ENCODE measurements at places on chromosomes 1 and 21.

DNA sequence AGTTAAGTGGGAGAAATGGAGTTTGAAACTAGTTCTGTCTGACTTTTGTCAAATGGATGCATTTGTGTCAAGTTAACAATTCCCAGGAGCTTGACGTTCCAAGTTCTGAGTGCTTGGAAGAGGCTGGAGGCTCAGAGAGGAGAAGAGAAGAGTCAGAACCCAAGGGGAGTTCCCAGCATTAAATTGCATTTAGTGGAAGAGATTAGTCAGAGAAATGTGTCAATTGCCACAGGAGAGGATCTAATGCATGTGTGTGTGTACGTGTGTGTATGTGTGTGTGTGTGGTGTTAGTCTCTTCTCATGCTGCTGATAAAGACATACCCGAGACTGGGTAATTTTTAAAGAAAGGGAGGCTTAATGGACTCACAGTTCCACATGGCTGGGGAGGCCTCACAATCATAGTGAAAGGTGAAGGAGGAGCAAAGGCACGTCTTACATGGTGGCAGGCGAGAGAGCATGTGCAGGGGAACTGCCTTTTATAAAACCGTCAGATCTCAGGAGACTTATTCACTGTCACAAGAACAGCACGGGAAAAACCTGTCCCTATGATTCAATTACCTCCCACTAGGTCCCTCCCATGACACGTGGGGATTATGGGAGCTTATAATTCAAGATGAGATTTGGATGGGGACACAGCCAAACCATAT lies 101.5 kb upstream of the TMEM51 start:
- no peak for DNase-seq

DNA sequence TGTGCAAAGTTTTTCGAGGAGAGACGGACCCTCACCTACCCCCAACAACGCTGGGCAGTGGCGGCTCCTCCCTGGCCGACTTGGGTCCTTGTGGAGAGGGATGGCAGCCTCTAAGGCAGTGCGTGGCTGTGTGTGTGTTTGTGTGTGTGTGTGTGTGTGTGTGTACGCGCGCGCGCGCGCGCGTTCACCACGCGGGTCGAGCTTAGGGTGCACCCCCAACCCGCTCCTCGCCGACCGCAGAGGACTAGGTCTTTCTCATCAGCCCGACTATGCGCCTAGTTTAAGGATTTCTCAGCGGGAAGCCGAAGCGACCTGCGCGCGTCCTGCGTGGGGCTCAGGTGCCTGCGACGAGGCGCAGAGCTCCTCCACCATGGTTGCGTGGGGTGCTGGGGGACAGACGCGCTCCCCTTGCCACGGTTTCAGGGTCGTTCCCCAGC lies 940 bp downstream of the SOX13 start:
- DNase-seq = no peak

GRCh38 chr1:173867141-173867752 lies 542 bp downstream of the GAS5 start:
- DNase-seq = peak; percentile 21

DNA sequence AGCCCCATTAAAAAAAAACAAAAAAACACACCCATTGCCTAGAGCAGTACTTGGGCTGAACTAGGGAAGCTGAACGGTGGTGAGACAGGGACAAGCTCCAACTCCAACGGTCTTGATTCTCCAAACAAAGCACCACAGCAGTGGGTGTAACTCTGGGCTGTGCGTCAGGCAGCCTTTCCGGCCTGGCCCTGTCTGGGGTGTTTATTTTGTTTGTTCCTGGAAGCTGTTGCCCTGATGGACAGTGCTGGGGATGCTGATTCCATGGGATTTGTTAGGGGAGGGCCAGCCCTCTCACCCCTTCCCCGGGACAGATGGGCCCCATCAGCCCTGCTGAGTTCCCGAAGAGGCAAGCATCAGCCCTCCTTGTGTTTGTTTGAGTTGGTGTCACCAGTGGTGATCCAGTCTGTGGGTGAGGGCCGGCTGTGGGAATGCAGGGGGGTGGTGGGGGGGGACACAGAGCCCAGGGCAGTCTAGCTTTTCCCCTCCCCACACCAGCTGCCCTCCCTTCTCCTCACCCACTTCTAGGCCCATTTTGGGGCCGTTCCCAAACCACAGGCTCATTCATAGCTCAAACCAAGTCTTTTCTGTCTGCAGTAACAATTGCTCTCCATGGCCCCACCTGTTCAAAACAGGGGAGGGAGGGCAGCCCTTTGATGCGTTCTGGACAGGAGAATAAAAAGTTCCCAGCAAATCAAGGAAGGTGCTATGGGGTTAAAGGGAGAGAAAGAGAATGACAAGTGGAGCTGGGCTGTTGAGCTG lies 4.5 kb downstream of the WNT2B start:
- DNase-seq = no peak

- no peak for DNase-seq
Measured at GRCh38 chr1:167679714-167680113, 42.1 kb upstream of the MPZL1 start.

DNA sequence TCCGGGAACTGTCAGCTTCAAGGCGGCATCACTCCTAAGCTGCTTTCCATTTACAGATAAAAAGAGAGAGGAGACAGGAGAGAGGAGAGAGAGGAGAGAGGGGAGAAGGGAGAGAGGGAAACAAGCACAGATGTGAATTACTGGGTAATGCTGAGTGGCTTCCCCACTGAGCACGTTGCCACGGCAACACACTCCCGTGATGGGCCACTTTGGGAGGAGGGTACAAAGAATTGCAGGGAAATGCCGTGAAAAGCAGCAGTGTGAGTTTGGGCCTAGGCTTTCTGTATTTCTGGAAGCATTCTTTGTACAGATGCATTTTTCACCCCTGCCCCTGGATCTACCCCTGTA lies 128.0 kb upstream of the IRF2BP2 start:
- no peak for DNase-seq

- no peak for DNase-seq
Measured at GRCh38 chr1:15428815-15429435, 9.3 kb upstream of the CTRC start.

GRCh38 chr1:241870336-241870735 lies 22.3 kb downstream of the EXO1 start:
- no peak for DNase-seq

- DNase-seq = no peak
Measured at GRCh38 chr1:171355727-171356126, 41.7 kb downstream of the FMO4 start.

- DNase-seq = no peak
Measured at GRCh38 chr21:45598666-45599065, 44.9 kb upstream of the PCBP3 start.

DNA sequence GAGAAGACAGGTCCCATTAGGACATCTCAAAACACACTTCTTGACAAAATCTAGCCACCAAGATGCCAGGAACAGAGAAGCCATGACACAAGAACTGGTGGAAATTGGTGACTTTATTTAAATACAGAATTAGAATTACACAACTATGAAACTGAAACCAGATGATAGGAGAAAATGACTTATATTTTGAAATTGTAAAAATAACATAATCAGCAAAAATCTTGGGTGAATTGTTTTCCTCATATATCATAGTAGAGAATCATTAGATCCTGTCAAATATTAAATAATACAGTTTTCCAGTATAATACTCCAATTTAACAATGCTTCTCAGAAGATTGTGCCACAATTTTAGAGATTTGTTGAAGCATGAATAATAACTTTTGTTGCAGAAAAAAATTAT lies 81.5 kb upstream of the MROH9 start:
- DNase-seq = no peak

GRCh38 chr21:29117372-29117955 lies 13.0 kb upstream of the MAP3K7CL start:
- no peak for DNase-seq

- DNase-seq = no peak
Measured at GRCh38 chr1:237139732-237140131, 97.7 kb downstream of the RYR2 start.

DNA sequence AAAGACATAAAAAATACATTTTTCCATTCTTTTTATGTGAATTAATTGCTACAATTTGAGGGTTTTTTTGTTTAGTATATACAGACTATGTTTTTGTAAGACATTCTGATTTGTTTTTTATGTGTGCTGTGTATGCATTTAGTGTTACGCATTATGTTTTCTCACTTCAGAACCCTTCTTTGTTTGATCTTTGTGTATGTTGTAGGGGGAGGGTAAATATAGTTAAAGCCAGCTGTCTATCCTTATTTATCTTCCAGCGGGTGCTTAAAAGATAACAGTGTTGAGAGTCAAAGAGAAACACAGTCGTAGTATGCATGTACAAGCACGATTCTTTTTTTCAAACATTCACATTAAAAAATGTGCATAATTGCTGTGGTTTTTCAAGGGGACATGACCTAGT lies 97.5 kb upstream of the KIAA1614 start:
- DNase-seq = no peak

DNA sequence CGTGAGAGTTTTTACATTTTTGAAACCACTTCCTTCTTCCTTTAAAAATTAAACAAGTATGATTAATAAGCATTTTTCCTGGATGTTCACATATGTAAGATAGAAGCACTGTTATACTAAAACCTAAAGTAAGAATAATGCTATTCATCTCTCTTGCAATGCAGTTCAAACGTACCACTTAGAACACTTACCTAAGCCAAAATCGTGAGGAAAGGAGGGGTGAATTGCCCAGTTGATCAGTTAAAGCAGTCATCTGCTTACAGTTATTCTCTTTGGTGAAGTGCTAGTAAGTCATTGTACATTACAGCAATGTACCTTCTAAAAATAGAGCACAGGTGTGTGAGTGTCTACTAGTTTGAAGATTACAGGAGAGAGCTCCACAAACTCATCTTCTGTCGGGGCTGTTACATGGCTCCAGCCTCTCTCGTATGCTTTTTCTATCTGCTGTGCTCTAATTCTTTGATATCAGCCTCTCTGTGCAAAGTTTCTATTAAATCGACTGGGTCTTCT lies 3.4 kb downstream of the NCAM2 start:
- no peak for DNase-seq

DNA sequence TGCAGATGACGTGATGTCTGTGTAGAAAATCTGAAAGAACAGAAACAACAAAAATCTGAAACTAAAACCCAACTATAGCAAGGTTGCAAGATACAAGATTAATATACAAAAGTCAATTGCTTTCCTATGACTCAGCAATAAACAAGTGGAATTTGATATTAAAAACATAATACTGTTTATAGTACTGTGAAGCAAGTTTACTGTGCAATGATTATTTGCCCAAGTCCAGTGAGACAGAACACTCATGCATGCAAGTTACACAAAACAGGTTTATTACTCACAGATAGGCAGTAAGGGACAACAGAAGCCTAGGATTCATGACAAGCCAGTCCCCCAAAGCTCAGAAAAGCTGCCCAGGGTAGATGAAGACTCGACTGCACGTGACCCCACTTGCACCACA lies 62.4 kb upstream of the RAB4A start:
- no peak for DNase-seq

DNA sequence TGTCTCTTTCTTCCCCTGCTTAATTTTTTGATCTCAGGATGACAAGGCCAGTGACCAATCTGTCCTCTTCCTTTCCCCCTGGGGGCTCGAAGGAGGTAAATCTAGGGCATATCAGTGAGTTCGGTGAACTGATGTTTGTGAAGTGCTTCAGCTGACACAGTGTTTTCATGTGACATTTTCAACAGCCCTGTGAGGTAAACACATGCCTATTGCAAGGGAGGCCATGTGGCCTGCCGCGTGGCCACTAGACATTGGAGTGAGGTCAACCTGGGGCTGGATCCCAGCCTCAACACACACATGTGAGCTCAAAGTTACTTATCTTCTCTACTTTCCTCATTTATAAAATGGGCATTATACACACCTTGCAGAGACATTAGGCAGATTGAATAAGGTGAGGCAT lies 126.3 kb downstream of the PLPP3 start:
- DNase-seq = no peak

DNA sequence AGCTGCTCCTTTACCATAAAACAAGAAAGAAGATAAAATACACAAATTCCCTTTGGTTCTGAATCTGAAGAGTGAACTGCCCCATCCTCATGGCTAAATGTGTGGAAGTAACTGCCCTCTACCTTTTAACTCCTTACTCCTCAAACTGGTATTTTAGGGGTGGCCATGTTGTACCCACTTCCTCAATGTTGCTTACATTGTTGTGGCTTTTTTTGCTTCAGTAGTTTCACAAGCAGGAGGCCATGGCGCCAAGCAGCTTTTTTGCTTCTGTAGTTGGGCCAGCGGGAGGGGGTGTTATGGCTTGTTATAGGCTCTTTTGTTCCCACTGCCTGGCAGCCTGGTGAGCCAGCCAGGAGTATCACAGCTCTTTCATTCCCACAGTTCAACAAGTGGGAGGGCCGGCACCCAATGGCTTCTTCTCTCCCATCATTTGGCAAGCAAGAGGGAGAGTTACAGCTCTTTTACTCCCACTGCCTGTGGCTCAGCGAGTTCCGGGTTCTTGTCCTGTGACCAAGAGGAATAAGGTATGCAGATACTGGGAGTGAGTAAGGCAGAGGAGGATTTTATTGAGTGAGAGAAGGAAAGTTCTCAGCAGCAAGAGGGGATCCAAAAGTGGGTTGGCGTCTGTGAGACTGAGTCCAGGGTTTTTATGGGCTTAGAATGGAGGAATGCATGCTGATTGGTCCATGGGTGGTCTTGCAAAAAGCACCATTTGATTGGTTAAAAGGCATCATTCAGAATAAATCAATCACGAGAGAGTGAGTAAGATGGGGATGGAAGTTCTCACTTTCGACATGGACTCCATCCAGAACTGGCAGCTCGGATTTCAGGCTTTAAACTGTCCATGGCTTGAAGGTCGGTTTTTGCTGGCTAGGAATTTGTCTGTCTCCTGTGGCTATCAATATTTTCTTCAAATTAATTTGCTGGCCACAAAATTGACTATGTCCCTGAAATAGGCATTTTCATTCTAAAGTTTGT lies 429.6 kb downstream of the HLX start:
- no peak for DNase-seq

DNA sequence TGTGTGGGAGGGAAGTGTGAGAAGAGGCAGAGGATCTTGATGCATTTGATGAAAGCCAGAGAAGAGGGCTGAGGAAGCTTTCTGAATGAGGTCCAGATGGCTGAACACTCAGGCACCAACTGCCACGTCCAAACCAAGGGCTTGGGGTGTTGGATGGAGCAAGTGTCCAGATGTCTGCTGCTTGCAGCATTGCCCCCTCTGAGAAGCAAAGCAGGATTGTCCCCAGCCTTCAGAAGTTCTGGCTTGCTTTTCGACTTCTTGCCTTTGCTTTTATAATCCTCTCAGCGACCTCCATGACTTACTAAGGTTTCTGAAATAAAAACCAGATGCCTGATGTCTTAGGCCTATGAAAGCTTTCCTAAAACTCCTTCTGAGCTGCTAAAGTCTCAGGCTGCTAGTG lies 182.5 kb downstream of the HUNK start:
- DNase-seq = no peak

GRCh38 chr1:9203511-9203982 lies 31.0 kb upstream of the H6PD start:
- DNase-seq = peak; percentile 44

DNA sequence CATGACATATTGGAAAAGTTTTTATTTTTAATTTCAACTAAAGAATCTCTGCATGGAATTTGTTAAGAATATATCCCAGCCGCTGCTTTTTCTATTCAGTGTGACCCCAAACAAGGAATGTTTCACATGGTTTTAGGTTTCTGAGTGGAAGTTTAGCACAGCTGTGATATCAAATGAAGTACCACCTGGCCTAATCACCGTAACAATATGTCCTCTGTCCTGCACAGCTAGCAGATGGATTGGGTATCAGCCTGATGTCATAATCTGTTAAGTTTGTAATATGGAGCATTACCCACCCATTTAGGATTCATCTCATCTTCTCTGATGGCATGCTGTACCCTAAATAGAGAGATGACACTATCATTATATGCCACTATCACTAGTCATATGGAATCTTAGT lies 963.7 kb upstream of the ADGRL2 start:
- DNase-seq = no peak

GRCh38 chr1:101235696-101236515 lies 913 bp upstream of the S1PR1 start:
- peak; percentile 67 for DNase-seq

Measured in activated T-cell treated with anti-CD3 and anti-CD28 coated beads for 48 hours (primary cell).